Stimulated activated CD4-positive, alpha-beta T cell treated with anti-CD3 and anti-CD28 coated beads, Interleukin-15, amount 100 ng/mL, for 1 hour (primary cell): ENCODE measurements at places on chromosomes 3 and 15.
A peak's percentile ranks its signal among the peaks of the same experiment; 100 is the strongest.

GRCh38 chr3:102887431-102887830, 452.6 kb downstream of the ZPLD1 start:
- DNase-seq: no peak

- DNase-seq: peak; percentile 42
Observed at GRCh38 chr15:68559345-68560310, 19.2 kb upstream of the CORO2B start.

GRCh38 chr3:43895573-43895972, 204.8 kb downstream of the ABHD5 start:
- no peak for DNase-seq

DNA sequence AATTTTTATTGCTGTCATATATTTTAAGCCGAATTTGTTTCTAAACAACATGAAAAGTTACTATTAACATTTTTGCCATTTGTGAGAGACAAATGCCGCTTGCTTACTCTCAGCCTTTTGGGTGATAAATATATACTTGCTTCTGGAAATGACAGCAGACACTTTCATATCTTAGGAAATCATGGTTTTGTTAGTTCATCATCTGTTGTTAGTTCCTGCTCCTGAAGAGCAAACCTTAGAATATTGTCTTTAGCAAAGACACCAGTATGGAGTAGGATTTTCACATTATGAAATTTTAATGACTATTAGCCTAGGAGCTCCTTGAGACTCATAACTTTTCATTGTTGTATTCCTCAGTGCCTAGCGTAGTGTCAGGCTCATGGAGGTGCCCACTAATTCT, 36.0 kb downstream of the RAB8B start:
- no peak for DNase-seq

DNA sequence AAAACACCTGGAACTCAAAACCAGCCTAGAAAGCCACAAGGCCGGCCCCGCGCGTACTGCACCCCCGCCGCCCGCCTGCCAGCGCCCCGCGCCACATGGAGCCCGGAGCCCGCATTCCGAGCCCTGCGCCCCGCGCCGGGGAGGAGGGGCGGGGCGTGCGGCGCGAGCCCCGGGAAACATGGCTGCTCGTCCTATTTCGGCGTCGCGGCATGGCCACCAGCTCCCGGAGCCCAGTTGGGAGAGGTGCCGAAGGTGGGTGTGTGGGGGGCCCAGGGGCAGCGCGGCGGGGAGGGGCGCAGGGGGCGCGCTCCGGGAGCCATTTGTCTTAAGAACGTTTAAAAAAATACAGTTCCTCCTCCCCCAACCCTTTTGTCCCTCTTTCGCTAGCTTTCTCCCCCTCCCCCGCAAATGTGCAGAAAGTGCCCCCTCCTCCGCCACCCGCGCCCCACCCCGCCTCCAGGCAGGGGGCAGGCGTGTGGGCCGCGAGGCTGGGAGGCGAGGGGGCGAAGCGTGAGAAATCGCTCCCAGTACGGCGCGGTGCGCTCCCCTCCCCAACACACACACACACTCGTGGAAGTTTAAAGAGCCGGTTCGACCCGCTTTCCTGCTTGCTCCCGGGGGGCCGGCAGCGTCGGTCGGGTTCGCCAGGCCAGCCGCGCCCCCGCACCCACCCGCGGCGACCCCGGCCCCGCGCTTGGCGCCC, 2.5 kb downstream of the ANP32A start:
- peak; percentile 60 for DNase-seq

- no peak for DNase-seq
Observed at GRCh38 chr3:130425484-130425883, 80.0 kb downstream of the COL6A5 start.

DNA sequence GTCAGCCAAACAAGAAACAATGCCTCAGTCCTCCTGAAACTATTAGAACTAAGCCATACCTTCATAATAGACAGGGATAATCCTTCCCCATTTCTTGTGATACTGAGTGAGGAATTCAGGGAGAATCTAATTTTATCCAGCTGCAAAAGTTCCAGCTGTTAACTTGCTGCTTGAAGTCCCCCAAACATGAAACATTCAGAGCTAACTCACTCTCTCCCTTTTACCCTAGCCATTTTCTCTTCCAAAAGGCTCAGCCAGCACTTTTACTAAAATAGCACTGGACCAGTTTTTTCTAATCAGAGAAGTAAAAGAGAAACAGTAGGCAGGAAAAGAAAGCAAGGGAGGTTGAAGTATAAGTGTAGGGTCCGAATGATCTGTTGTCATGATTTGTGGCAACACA, 268.1 kb downstream of the TAFA4 start:
- no peak for DNase-seq

DNA sequence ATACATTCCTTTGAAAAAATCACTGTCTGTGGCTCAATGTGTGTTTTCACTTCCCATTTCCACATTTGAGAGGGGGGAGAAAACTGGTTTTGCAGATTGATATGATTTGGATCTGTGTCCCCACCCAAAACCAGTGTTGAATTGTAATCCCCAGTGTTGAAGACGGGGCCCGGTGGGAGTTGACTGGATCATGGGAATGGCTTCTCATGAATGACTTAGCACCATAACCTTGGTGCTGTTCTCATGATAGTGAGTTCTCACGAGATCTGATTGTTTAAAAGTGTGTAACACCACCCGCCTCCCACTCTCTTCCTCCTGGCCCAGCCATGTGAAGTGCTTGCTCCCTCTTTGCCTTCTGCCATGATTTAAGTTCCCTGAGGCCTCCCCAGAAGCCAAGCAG, 16.1 kb downstream of the TMEM207 start:
- DNase-seq: no peak

- DNase-seq: no peak
Observed at GRCh38 chr15:86138798-86139197, 59.1 kb downstream of the AGBL1 start.

GRCh38 chr15:77599899-77600298, 32.8 kb downstream of the LINGO1 start:
- DNase-seq: no peak

DNA sequence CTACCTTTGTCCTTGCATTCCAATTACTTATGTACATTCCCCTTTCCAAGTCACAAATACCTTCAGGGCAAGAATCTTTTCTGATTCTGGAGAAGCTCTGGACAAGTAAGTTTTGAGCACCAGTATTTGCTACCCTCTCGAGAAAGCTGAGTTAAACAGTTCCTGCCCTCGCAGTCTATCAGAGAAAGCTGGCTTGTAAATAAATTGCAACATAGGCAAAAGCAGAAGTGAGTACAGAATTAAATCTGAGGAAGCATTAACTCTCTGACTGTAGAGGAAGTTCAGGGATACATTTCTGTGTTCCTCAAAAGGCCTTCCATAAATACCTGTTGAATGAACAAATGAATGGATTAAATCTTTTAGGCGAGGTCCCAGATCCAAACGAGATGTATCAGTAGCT, 1.2 kb downstream of the OSBPL11 start:
- DNase-seq: no peak

DNA sequence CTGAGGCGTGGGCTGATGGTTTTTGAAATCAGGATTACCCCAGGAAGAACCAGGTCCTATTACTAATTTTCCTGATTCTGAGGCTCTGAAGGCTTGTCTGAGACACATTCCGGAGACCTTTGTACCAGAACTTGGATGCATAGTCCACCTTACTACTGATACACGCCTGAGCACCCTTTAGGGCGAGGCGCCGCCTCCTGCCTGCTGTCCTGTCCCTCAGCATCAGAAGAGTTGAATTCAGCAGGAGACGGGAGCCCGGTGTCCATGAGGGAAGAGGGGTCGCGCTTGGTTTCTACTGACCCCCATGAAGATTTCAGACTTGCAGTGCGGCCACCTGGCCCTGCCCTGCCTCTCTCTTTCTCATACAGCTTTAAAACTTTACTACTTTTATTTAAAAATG, 49.9 kb downstream of the KLF13 start:
- DNase-seq: no peak
